ENCODE measurements at places on chromosomes 11 and 22.

GRCh38 chr11:104462341-104462740 lies 298.4 kb upstream of the PDGFD start:
- peak; percentile 33 for DNase-seq

- peak; percentile 55 for DNase-seq
Measured at GRCh38 chr22:31977141-31977841, 33.0 kb downstream of the YWHAH start.

DNA sequence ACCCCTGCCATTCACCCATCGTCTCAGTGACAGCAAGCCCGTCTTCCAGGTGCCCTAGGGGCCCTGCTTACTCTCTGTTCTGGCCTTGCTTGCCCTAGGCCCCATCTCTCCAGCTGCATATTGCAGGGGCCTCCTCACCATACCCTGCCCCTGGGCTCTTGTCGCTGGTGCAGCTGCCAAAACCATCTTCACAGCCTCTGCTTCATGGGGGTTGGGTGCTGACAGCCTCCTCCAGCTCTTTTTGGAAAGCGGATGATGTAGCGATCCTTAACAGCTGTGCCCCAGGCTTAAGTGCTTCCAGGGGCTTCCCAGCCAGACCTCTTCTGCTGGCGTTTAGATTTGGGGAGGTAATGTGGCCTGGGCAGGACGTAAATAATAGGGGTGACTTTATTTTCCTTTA lies 61.2 kb upstream of the SUSD2 start:
- no peak for DNase-seq

- DNase-seq, result peak; percentile 56
Measured at GRCh38 chr11:82080160-82080559, 653.5 kb downstream of the FAM181B start.

GRCh38 chr11:5304046-5304445 lies 2.3 kb upstream of the OR51B4 start:
- DNase-seq, result peak; percentile 18

- DNase-seq, result no peak
Measured at GRCh38 chr22:27065279-27065678, 407.9 kb downstream of the MIAT start.

DNA sequence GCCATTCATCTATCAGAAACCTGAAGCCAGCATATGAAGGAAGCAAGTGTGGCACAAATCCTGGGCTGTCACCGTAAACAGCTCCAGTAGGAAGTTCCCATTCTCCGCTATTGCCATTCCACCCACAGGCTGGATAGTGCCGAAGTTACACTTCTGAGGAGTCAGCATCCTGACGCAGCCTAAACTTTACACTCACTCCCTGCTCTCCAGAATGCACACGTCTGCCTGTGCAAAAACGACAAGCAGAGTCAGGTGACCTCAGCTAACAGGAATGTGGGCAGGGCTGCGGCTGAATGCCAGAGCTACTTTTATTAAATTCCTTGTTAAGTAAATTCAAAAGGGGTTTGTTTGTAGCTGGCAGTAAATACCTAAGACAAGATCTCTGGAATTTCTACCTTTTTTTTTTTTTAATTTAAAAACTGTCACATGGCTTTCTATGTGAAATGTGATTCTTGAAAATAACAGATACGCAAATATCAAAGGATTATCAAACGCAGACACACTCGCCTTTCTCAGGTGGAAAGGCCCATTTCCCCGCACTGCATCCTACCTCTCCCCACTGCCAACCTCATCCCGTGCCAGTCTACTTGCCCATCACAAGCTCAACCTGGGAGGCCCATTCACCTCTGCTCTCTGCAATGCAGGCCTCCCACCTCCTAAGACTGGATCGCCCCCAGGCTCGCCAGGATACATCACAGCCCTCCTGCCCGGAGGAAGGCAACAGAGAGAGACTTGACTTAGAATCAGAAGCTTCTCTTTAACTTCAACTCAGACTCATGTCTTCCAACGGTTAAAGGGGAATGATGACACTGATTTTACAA lies 33.5 kb downstream of the NFRKB start:
- peak; percentile 93 for DNase-seq

- no peak for DNase-seq
Measured at GRCh38 chr11:3000032-3000961, 8.2 kb upstream of the NAP1L4 start.

GRCh38 chr11:75286826-75287465 lies 46.4 kb downstream of the TPBGL start:
- DNase-seq, result no peak
